GM12878 (cell line): ENCODE measurements at places on chromosomes 16 and 17. TPM values are rescaled to one million over a fixed set of nuclear protein-coding genes. Genes with fewer than 3 reads are reported as not detected.

HASPIN gene
- total RNA-seq: 16.5 and 18.0 TPM in 2 replicates

SEPTIN12 gene
- total RNA-seq: not detected in 2 replicates

KAT2A gene
- 31.9 and 33.3 TPM in 2 replicates for total RNA-seq

PRR35 gene
- total RNA-seq: not detected in 2 replicates

DPEP3 gene
- total RNA-seq: not detected in 2 replicates

GRCh38 chr17:63516910-63517824, 6.0 kb upstream of the KCNH6 start:
- H3K36me3 ChIP-seq: no peaks in the 10 kb centered on the region
- H3K4me3 ChIP-seq: no peak overlapping the region
- no peak overlapping the region for H3K27ac ChIP-seq
- peak; percentile 19 for DNase-seq
- no peaks in the 10 kb centered on the region for H3K27me3 ChIP-seq

DNA sequence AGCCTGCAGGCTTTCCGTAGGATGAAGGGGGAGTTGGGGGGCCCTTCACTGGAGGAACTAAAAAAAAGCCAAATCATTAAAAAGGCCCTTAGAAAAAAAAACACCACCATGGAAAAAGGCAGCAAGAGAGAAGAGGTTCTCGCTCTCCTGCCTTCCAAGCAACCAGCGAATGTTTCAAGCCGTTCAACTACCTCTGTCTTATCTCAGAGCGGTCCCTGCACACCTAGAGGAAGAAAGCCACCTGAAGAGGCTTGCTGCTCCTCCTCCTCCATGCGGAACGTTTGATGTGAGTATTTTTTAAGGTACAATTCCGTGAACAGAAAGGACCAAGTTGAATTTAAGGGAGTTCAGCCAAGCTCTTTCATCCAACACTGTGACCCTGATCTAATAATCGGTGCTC, 9.2 kb downstream of the NXN start:
- H3K4me1 ChIP-seq: no peaks in the 10 kb centered on the region
- H3K4me3 ChIP-seq: no peak overlapping the region
- H3K27ac ChIP-seq: no peak overlapping the region
- no peaks in the 10 kb centered on the region for H3K36me3 ChIP-seq

- no peak for DNase-seq
- H3K27me3 ChIP-seq: no peaks in the 10 kb centered on the region
- H3K4me3 ChIP-seq: peak overlapping the region; percentile 69
- H3K27ac ChIP-seq: peak overlapping the region; percentile 63
Measured at GRCh38 chr17:32141679-32142037, 644 bp upstream of the RHOT1 start.

DNA sequence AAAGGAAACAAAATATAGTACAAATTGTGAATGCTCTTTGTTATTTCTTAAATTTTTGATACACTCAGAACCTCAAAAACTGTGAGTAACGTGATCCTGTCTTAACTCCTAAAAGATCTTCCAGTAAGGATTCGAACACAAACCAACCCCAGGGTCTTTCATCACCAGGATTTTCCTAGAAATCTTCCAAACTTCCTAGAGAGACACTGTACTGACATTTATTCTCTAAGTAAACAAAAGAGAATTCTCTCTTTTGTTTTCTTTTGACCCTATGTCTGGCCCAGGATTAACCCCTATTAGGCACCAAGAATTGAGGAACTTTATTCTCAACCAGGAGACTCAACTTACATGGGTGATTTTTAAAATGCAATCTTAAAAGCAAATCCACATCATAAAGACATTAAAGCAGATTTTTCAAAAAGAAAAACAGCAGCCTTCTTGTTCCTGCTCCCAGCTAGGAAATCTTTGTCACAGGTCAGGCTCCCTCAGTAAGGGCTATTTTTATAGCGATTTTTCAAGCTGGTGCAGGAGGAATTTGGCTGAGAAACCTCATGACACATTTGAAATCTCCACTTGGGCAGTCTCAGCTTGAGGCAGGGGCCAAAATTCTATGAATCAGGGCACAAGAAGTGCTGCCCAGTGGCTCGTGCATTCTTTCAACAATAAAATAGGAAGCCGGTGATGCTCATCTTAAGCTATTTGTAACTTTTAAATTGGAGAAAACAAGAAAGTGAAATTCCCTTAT, 6.2 kb upstream of the SMG1 start:
- DNase-seq: no peak
- peaks cover 6% of the 10 kb centered on the region for H3K4me1 ChIP-seq
- no peaks in the 10 kb centered on the region for H3K27me3 ChIP-seq
- no peak overlapping the region for H3K4me3 ChIP-seq
- H3K36me3 ChIP-seq: no peaks in the 10 kb centered on the region
- H3K27ac ChIP-seq: no peak overlapping the region

DNA sequence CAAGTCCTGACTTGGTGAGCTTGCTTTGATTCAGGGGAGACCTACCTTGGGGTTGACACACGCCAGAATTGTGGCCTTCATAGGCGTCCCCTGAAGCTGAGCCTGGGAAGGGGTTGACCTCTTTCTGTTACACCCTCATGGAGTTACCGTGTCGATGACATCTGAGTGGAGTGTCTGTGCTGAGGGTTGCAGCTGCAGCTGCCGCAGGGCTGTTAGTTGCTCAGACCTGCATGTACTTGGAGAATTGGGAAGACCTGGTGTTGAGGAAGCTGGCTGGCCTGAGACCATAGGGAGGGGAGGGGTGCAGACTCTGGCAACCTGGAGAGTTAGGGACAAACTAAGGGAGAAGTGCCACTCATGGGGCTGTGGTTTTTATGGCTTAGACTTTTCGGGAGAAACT, 9.6 kb downstream of the GSE1 start:
- H3K36me3 ChIP-seq: peaks cover 5% of the 10 kb centered on the region; the same call in 1 of the 2 replicates
- no peak overlapping the region for H3K27ac ChIP-seq
- H3K4me3 ChIP-seq: no peak overlapping the region
- H3K27me3 ChIP-seq: no peaks in the 10 kb centered on the region
- no peak for DNase-seq

GRCh38 chr17:46868689-46869187, 17.4 kb downstream of the WNT9B start:
- H3K27ac ChIP-seq: no peak overlapping the region
- no peak overlapping the region for H3K4me3 ChIP-seq
- H3K36me3 ChIP-seq: no peaks in the 10 kb centered on the region
- no peak for DNase-seq
- H3K4me1 ChIP-seq: no peaks in the 10 kb centered on the region

DNA sequence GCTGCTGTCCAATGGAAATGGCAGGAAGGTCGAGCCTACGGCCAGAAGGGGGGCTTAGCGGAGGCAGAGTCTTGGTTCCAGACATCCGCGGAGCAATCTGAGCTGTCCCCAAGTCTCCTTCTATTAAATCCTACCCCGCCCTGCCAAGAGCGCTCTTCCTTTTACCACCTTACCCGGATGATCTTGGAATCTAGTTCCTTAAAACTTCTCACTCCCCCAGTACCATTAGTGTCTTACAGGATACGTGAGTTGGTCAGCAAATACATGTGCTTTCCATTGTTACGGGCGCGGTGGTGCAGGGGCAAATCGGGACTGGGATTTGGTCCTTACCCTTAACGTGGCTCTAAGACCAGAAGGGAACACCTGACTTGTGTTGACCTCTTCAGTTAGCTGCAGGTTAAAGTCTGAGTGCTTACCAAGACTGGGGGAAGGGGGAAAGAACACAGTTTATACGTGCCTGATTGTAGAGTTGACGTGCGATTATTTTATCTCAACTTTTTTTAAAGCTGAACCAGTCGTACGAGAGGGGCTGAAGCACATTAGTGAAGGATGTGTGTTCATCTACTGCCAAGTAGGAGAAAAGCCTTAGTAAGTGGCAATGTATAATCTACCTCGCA, 495 bp downstream of the TXNDC17 start:
- H3K4me1 ChIP-seq: peaks cover 11% of the 10 kb centered on the region; the same call in 1 of the 2 replicates
- no peaks in the 10 kb centered on the region for H3K36me3 ChIP-seq
- DNase-seq: no peak
- no peaks in the 10 kb centered on the region for H3K27me3 ChIP-seq
- peak overlapping the region; percentile 87 for H3K4me3 ChIP-seq

DNA sequence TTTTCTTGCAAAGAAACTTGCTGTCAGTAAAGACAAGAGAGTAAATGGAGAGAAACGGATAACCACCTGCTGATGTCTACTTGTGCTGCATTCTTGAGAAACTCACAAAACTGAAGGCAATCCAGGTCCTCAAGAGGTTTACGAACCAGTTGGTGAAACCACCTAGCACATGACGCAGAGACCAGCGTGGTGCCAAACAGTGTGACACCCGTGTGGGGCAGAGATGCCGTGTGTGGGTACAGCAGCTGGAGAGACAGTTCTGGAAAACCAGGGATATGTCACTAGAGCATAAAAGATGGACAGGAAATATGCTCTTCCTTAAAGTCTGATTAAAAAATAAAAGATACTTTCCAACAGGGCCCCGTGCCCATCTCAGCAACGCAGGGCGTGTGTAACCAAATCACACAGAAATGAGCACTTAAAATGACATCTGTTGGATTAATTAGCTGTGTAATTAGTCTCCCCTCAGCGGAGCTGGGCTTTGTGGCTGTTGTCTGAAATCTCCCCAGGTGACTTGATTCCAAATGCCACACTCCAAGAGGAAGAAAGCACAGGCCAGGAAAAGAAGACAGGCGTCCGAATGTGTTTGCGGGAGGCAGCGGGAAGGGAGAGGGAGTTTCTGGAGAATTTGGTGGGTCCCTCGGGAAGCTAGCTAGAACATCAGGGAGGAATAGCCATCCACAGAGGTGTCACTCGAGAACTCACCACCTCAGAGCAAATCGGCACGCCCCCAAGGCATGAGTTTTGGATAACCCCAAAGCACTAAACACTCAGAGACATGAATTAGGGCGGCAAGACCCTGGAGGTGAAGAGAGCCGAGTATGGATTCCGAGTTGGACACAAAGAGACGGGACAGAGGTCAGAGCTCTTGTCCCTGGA, 109.8 kb downstream of the ZFHX3 start:
- no peak overlapping the region for H3K27ac ChIP-seq
- H3K4me3 ChIP-seq: no peak overlapping the region
- no peak for DNase-seq
- H3K27me3 ChIP-seq: no peaks in the 10 kb centered on the region
- H3K4me1 ChIP-seq: no peaks in the 10 kb centered on the region
- H3K36me3 ChIP-seq: no peaks in the 10 kb centered on the region

DNA sequence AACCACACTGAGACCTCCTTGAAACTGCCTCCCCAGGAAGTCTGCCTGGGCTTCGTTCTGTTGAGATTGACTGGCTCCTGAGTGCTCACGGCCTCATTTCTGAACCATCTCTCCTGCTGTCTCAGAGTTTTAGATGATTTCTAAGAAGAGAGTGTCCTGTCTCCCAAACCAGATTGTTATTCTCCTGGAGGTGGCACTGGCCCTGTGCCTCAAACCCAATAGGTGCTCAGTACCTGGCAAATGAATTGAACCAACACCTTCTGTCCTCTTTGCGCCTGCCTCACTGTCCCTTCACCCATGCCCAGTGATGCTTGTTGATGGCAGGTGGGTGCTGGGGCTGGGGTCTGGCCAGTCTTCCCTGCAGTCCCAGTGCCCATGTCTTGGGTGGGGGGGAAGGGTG, 36.3 kb upstream of the C1QL1 start:
- no peaks in the 10 kb centered on the region for H3K27me3 ChIP-seq
- H3K27ac ChIP-seq: no peak overlapping the region
- no peaks in the 10 kb centered on the region for H3K36me3 ChIP-seq
- no peak overlapping the region for H3K4me3 ChIP-seq
- H3K4me1 ChIP-seq: no peaks in the 10 kb centered on the region
- DNase-seq: no peak

DNA sequence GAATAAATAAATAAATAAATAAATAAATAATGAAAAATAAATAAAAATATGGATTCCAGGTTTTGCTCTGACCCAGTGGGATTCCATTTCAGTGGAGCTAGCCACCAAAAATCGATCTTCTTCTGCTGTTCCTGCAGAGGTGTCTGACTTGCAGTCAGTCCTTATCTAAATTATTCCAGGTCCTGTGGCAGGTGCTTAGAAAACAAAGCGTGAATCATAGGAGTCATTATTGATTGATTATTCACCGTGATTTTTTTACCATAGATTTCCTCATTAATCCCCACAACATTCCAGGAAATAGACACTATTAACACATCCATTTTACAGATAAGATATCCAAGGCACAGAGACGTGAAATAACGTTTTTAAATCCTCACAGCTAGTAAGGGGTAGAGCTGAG, 31.5 kb upstream of the ABR start:
- peaks cover 28% of the 10 kb centered on the region for H3K4me1 ChIP-seq
- peaks cover 2% of the 10 kb centered on the region for H3K36me3 ChIP-seq
- H3K4me3 ChIP-seq: no peak overlapping the region
- DNase-seq: no peak
- H3K27ac ChIP-seq: no peak overlapping the region
- no peaks in the 10 kb centered on the region for H3K27me3 ChIP-seq

DNA sequence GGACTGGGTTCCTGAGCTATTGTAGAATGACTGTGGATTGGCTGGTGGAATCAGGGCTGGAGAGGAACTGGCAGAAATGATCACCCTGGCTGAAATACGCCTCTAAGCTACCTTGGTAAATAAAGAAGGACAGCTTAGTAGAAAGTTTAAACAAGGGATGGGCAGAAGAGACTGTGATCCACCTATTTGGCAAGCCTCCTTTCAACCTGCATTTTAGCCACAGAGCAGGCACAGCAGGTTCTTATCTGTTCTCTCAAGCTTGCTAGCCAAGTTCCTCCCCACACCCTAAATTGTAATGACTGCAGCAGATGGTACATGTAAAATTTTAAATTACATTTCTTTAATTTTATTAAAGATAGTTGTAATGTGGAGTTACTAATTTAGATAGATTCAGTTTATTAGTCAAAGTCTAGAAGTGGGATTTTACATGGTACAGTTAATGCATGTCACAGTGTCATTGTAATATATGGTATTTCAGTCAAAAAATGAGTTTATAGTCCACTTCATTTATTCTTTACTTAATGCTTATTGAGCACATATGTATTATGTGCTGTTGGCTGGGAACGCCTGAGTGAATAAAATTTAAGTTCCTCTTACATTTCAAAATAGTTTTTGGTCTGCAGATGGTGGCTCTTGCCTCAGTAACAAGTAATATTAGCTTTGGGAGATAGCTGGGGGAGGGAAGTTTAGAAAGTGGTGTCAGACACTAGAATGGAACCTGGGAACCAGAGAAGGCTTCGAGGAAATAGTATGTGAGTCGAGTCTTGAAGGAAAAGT, 11.2 kb downstream of the EPN2 start:
- H3K4me1 ChIP-seq: no peaks in the 10 kb centered on the region
- no peaks in the 10 kb centered on the region; the same call in 1 of the 2 replicates for H3K27me3 ChIP-seq
- DNase-seq: no peak
- H3K36me3 ChIP-seq: no peaks in the 10 kb centered on the region

DNA sequence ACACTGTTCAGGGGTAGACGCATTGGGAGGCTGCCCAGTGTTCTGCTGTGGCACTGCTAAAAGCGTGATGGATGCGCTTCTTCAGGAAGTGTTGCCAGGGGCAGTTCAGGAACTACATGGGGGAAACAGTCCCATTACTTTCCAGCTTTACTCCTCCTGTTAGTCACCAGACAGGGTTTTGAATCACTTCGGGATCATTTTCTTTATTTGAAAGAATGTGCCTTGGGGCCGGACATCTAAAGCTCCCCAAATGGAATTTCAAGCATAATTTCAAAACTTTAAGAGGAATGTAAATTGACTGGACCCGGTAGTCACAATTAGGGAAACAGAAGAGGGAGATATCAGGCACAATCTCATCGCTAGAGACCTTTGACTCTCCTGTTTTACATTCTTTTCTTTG, 1.3 kb upstream of the KRTAP2-1 start:
- H3K27me3 ChIP-seq: no peaks in the 10 kb centered on the region
- H3K4me3 ChIP-seq: no peak overlapping the region
- no peak for DNase-seq
- no peaks in the 10 kb centered on the region for H3K4me1 ChIP-seq
- no peaks in the 10 kb centered on the region for H3K36me3 ChIP-seq
- H3K27ac ChIP-seq: no peak overlapping the region
